Central memory CD8-positive, alpha-beta T cell (primary cell): ENCODE measurements at places on chromosomes 11 and 22.

GRCh38 chr22:20498913-20499312 is 3.3 kb upstream of the KLHL22 start:
- no peak for DNase-seq

- no peak for DNase-seq
Observed at GRCh38 chr22:35376728-35377472, 4.0 kb upstream of the HMOX1 start.

- no peak for DNase-seq
Observed at GRCh38 chr11:63920939-63921417, 4.0 kb upstream of the RCOR2 start.

GRCh38 chr22:25161017-25161915 is 38.4 kb upstream of the CRYBB3 start:
- DNase-seq, result no peak

DNA sequence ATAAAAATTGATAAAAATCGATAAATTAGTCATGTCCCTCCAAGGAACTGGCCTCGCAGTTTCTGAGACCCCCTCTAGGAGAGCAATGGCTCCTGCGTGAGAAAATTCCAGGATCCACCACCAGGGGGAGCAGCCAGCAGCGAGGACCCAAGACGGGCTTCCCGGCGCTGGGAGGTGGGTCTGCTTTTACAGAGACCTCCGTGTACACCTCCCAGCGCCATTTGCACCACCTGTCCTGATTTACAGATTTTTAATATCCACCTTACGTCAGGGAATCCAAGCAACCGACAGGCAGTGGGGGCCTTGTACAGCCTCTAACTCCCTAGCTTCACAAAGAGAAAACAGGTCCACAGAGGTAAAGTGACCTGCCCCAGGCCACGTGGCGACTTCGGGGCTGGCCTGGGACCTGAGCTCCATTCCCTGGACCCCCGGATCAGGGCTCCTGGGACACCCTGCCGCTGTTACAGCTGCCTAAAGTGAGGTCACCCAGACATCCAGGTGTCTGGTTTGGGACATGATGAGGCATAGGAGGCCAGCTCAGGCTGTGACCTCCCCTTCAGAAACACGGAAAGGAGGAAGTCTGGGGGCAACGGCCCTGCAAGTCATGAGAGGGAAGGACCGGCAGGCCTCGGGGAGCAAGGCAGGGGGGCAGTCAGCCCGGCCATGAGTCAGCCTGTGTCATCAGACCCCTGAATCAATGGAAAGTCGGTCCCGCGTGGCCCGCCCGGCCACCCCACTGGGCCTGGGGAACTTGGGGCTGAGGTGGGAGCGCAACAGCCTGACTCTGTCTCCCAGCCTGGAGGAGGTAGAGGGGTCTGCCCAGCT is 3.5 kb downstream of the OSM start:
- peak; percentile 59 for DNase-seq

GRCh38 chr11:69089258-69089657 is 40.5 kb downstream of the TPCN2 start:
- no peak for DNase-seq
